Stimulated activated CD8-positive, alpha-beta memory T cell treated with anti-CD3 and anti-CD28 coated beads, Interleukin-4, amount 100 ng/mL, for 24 hours (primary cell): ENCODE measurements at places on chromosomes 4 and X.

DNA sequence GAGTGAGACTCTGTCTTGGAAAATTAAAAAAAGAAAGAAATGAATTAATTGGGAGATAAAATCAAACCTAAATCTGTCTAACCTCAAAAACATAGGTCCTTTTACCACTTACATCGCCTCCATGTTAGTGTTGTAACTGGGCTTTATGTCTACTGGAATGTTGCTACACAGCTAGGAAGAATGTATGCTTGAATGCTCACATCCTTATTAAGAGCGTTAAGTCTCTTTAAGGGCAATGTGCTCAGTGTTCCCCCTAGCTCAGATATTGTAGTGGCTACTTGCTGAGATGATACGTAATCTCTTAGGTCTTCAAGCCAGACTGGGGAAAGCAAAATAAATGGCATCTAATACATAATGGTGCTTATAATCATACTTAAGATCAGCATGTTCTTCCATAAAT is 1072.8 kb downstream of the PDHA2 start:
- DNase-seq = no peak

DNA sequence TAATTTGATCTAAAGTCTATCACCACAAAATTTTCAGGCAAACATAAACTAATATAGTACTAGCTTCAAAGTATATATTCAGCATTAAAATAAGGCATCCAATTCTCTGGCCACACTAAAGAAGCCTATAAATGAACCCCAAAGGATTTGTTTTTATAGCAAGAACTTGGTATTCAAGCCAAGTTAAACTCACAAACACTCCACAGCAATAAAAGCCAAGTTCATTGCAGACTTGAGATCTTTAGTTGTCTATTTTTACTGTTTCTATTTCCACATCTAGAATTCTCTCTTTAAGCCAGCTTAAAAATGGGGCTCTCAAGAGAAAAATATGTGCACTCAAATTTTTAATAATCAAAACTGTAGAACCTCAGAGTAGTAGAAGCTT is 51.1 kb downstream of the WDFY3 start:
- DNase-seq = no peak

- DNase-seq = no peak
These were observed 52.4 kb upstream of the PRDM8 start for GRCh38 chr4:80144676-80145470.

DNA sequence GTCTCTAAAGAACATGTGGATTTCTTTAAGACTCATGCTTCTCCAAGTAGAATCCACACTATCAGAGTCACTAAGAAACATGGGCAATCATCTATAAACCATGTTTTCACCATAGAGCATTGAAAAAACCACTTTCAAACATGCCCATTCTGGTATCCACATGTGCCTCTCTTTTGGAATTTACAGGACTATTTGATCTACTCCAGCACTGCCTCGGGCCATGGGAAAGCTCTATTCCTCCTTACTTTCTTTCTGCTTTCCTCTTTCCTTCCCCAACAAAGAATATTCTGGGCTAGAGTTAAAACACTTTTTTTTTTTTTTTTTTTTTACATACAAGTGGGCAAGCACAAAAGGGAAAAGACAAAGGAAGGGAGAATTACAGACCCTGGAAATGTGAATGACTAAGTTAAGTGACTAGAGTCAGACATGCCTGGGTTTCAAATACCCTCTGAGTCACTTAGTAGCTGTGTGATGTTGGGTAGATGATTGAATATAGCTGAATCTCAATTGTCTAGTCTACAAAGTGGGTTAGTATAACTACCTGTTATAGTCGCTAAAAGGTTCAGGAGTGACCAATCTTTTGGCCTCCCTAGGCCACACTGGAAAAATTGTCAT is 847.7 kb upstream of the INTU start:
- no peak for DNase-seq

- no peak for DNase-seq
These were observed 18.0 kb downstream of the ZNF275 start for GRCh38 chrX:153351981-153352380.

DNA sequence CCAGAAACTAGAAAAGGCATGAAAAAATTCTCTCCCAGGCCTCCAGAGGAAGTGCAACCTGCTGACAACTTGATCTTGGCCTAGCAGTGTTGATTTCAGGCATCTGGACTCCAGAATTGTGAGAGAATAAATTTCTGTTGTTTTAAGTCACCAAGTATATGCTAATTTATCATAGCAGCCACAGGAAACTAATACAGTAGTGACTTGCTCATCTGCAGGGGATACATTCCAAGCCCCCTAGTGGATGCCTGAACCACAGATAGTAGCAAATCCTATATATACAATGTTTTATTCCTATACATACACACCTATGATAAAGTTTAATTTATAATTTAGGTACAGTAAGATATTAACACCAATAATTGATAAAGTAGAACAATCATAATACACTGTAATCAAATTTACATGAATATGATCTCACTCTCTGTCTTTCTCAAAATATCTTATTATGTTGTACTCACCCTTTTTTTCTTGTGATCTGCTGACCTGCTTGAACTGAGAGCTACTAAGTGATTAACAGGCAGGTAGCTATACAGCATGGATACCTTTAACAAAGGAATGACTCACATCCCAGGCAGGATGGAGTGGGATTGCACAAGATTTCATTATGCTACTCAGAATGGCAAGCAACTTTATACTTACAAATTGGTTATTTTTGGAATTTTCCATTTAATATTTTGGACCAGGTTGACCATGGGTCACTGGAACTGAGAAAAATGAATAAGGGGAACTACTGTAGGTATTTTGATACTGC is 501.1 kb downstream of the KCNIP4 start:
- no peak for DNase-seq

DNA sequence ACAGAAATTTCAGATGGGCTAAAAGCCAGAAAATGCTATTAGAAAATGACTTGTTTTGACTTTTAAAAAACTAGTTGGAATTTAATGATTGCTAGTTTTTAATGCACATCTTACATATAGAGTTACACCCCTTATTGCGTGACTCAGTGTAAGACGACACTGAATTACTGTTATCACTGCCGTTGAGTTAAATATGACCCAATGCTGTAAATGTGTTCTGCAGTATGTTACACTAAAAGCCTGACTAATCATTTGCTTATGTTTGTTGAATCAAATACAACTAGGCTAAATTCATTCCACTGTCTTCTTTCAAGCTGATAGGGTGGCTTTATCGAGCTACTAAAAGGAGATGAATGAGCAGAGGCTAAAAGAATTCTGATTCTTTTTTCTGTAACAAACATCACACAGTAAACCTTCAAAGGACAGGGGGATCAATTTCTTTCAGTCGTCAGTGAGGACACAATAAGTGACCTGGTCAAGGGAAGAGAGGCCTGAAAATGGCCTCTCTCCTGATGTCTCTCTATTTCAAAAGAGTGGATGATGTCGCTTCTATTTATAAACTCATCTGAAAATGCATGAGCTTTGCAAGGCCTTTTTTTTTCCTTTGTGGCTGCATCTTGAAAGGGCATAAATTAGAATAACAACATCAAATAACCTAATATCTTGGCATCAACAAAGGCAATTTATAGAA is 142.2 kb upstream of the KCNIP4 start:
- DNase-seq = no peak
